ENCODE measurements at places on chromosomes 4 and X. TPM values are rescaled to one million over a fixed set of nuclear protein-coding genes. Genes with fewer than 3 reads are reported as not detected.

Gene BMPR1B
- total RNA-seq, result 12.1 TPM

Gene RTL9
- 0.91 TPM for total RNA-seq

Gene NR0B1
- total RNA-seq, result 0.25 TPM

GRCh38 chrX:2383735-2384134 is 117.0 kb downstream of the DHRSX start:
- DNase-seq, result no peak
- H3K36me3 ChIP-seq, result no peaks in the 10 kb centered on the region
- no peak overlapping the region for H3K27ac ChIP-seq
- no peak overlapping the region for H3K4me3 ChIP-seq

Gene IL3RA
- not detected for total RNA-seq

- H3K27ac ChIP-seq, result no peak overlapping the region
- no peaks in the 10 kb centered on the region for H3K27me3 ChIP-seq
- peaks cover 13% of the 10 kb centered on the region for H3K4me1 ChIP-seq
- no peak for DNase-seq
Observed at GRCh38 chr4:138114434-138114833, 127.7 kb downstream of the SLC7A11 start.

DNA sequence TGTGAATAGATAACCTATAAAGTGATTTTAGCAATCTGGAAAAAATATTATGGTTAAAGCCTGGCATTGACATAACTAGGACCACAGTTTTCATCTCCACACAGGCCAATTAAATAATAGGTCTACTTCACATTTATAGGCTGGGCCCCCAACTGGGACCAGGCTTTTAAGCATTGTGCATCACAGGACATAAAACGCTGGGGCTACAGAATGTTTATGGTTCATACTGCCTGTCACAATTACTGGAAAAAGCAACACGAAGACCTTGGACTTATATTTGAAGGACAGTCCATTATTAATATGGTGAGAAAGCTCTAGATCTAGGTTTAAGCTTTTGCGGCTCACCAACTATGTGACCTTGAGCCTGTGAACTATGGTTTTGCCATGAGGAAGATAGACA is 94.2 kb downstream of the MFAP3L start:
- H3K4me1 ChIP-seq, result no peaks in the 10 kb centered on the region
- no peak overlapping the region for H3K4me3 ChIP-seq
- no peaks in the 10 kb centered on the region for H3K36me3 ChIP-seq
- no peaks in the 10 kb centered on the region for H3K27me3 ChIP-seq
- DNase-seq, result no peak

Gene NAP1L2
- 7.2 TPM for total RNA-seq

DNA sequence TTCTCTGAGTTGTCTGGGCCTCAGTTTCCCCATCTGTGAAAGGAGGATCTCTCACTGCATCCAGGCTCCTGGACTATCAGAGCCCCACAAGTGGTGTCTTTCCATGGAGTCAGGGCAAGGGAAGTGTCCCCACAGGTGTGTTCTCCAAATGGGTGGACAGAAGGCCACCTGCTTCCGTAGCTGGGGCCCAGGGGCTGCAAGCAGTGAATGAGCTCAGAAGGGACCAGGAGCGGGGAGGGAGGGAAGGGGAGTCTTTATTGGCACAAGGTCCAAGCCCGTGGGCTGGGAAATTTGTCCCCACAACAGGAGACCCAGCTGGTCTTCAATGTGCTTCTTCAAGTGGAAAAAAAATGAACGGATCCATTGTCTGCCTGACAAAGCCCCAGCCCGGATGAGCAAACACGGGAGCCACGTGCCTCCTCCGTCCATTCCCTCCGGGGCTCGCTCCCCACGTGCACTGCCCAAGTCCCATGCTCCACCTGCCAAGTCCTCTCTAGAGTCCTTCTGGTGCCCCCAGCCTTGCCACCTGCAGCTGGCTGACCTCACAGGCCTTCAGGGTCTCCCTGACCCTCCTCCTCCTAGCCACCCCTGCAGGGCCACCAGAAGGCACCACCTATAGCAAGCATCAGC is 72.0 kb downstream of the JAKMIP1 start:
- no peak overlapping the region for H3K27ac ChIP-seq
- H3K4me3 ChIP-seq, result no peak overlapping the region
- H3K36me3 ChIP-seq, result no peaks in the 10 kb centered on the region
- H3K27me3 ChIP-seq, result no peaks in the 10 kb centered on the region
- H3K4me1 ChIP-seq, result no peaks in the 10 kb centered on the region
- no peak for DNase-seq

Gene EDNRA
- 9.3 TPM for total RNA-seq

Gene CNGA2
- total RNA-seq, result not detected

Gene CT55
- not detected for total RNA-seq

DNA sequence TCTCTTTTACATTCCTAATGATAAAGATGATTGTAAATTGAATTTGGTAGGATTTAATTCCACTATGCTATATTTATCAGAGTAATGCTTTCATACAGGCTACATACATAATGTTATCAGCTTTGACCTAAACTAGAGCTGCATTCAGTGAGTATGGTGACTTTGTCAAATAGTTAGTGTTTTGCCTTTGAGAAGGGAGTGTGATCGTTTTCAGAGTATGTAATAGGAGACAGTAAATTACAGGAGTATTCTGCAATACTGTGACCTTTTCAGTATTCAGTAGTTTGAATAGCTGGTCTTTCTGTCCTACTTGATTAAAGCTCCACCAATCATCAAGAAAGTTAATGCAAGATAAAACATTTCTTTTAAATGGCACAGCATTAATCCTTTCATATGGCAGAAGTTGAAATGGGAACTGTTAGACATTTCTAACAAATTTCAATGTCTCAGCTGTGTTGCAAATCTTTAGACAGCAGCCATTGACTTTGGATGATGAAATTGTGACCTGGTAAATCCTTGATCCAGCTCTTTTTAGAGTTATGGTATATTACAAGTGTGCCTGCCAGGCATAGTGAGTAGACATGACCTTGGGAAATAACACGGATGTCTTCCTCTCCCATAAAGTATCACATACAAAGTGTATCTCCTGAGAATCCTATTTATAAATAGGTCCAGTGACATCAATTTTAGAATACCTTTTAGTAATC is 455.3 kb downstream of the KCTD8 start:
- H3K27me3 ChIP-seq, result no peaks in the 10 kb centered on the region
- H3K36me3 ChIP-seq, result no peaks in the 10 kb centered on the region
- H3K27ac ChIP-seq, result no peak overlapping the region
- H3K4me1 ChIP-seq, result no peaks in the 10 kb centered on the region

GRCh38 chr4:3611778-3612177 is 79.6 kb upstream of the LRPAP1 start:
- H3K36me3 ChIP-seq, result no peaks in the 10 kb centered on the region
- H3K4me3 ChIP-seq, result no peak overlapping the region
- no peak overlapping the region for H3K27ac ChIP-seq
- no peaks in the 10 kb centered on the region for H3K27me3 ChIP-seq

Gene ANK2
- total RNA-seq, result 77.1 TPM

Gene PHKA2
- 11.5 TPM for total RNA-seq

DNA sequence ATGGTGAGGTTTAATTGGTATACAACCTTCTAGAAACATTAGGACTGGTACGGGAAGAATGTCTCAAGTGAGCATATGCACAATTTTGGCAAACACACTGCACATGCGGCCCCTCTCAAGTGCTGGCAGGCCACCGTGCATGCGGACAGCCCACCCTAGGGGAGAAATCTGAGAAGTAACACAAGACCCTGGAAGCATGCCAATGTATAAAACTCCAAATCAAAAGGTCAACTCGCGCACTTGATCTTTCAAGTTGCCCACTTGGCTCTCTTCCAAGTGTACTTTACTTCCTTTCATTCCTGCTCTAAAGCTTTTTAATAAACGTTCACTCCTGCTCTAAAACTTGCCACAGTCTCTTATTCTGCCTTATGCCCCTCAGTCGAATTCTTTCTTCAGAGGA is 488.3 kb downstream of the CFAP47 start:
- DNase-seq, result no peak
- no peak overlapping the region for H3K27ac ChIP-seq
- no peak overlapping the region for H3K4me3 ChIP-seq
- no peaks in the 10 kb centered on the region for H3K27me3 ChIP-seq

GRCh38 chr4:148061795-148062194 is 329.9 kb downstream of the ARHGAP10 start:
- no peaks in the 10 kb centered on the region for H3K36me3 ChIP-seq
- no peak overlapping the region for H3K4me3 ChIP-seq
- no peak overlapping the region for H3K27ac ChIP-seq
- DNase-seq, result no peak
- no peaks in the 10 kb centered on the region for H3K27me3 ChIP-seq
- no peaks in the 10 kb centered on the region for H3K4me1 ChIP-seq

GRCh38 chr4:52554612-52555355 is 104.3 kb downstream of the USP46 start:
- no peaks in the 10 kb centered on the region for H3K27me3 ChIP-seq
- no peak overlapping the region for H3K27ac ChIP-seq
- H3K4me1 ChIP-seq, result no peaks in the 10 kb centered on the region
- DNase-seq, result no peak
- H3K4me3 ChIP-seq, result no peak overlapping the region
- no peaks in the 10 kb centered on the region for H3K36me3 ChIP-seq

DNA sequence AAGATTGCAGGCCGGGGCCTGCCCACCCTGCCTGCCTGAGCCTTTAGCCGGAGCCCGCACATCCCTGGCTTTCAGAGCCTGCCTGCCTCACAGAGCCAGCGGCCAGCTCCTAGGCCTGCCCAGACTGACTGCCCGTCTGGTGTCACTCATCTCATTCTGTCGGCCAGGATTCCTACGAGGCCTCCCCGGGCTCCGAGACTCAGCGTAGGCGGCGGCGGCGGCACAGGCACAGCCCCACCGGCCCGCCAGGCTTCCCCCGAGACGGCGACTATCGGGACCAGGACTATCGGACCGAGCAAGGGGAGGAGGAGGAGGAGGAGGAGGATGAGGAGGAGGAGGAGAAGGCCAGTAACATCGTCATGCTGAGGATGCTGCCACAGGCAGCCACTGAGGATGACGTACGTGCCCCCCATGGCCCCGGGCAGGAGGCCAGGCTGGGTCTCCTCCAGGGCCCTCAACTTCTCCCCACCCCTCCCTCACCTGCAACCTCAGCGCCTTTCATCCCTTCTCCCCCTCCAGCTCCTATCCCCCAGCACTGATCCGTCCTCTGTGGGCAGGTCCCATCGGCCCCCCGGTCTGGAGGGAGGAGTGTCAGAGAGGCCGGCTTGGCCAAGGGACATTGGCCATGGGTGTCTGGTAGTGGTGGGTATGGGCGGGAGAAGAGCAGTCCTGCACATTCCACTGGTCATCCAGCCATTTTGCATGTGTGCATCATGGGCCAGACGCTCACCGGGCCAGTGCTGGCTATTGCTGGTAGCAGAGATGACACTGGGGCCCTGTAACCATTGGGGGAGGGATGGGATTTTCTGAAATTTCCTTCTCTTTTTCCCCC is 22.6 kb upstream of the UBA1 start:
- no peak overlapping the region for H3K4me3 ChIP-seq
- no peak for DNase-seq
- H3K27ac ChIP-seq, result no peak overlapping the region
- no peaks in the 10 kb centered on the region for H3K27me3 ChIP-seq
- H3K4me1 ChIP-seq, result no peaks in the 10 kb centered on the region

DNA sequence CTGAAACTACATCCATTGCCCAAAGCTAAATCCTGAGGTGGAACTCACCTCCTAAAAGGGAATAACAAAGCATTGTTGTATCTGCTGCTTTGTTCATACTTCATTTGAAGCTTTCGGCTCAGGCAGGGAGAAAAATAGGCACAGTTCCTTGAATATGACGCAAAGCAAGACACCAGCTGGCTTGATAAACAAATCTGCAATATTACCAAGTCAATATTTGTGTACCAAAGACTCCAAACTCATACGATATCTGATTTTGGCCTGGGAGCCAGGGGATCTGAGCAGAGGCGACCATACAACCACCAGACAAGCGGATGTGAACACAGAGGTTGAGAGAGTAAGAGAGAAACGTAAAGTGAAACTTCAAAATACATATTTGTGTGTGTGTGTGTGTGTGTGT is 34.8 kb upstream of the RAP1GDS1 start:
- H3K4me1 ChIP-seq, result no peaks in the 10 kb centered on the region
- no peak overlapping the region for H3K4me3 ChIP-seq
- no peak for DNase-seq
- no peaks in the 10 kb centered on the region for H3K36me3 ChIP-seq

Gene CFAP299
- not detected for total RNA-seq

Gene VCX3A
- not detected for total RNA-seq

Gene PGRMC2
- total RNA-seq, result 158 TPM

- peaks cover 3% of the 10 kb centered on the region for H3K36me3 ChIP-seq
- peaks cover 13% of the 10 kb centered on the region for H3K4me1 ChIP-seq
- DNase-seq, result no peak
- peak overlapping the region; percentile 66 for H3K27ac ChIP-seq
- H3K4me3 ChIP-seq, result peak overlapping the region; percentile 90
- H3K27me3 ChIP-seq, result no peaks in the 10 kb centered on the region
Observed at GRCh38 chrX:155071694-155072280, 479 bp downstream of the BRCC3 start.

DNA sequence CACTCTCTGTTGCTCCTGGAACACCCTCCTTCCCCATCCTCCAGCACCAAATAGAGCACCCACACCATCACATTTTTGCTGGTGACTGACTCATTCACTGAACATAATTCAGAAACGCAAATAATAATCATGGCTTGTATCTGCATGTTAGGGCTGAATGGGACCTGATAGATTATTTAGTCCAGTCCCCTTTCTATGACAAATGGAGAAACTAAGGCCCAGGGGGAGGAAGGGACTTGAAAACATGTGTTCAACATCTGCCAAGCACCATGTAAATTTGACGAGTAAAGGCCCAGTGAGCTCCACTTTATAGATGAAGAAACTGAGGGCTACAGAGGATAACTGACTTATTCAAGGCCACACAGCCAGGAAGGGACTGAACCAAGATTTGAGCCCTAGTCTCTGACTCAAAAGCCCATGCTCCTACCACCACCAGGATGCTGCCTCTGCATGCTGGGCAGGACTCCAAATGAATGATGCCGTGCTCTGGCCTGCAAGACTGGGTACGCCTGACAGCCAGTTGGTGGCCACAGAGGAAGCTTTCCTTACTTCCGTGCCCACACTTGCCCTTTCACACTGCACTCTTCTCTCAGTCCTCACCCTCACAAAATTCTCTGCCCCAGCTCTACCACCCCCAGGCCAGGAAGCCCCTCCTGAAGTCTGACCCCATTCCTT is 133.3 kb upstream of the PJA1 start:
- no peaks in the 10 kb centered on the region for H3K27me3 ChIP-seq
- H3K36me3 ChIP-seq, result no peaks in the 10 kb centered on the region
- H3K4me1 ChIP-seq, result no peaks in the 10 kb centered on the region

Gene RRH
- total RNA-seq, result 0.25 TPM

All from astrocyte (in vitro differentiated cells and primary cell).